ENCODE measurements at places on chromosomes 5 and 9.

- DNase-seq, result no peak
These were observed 18.3 kb downstream of the CMBL start for GRCh38 chr5:10289353-10289752.

DNA sequence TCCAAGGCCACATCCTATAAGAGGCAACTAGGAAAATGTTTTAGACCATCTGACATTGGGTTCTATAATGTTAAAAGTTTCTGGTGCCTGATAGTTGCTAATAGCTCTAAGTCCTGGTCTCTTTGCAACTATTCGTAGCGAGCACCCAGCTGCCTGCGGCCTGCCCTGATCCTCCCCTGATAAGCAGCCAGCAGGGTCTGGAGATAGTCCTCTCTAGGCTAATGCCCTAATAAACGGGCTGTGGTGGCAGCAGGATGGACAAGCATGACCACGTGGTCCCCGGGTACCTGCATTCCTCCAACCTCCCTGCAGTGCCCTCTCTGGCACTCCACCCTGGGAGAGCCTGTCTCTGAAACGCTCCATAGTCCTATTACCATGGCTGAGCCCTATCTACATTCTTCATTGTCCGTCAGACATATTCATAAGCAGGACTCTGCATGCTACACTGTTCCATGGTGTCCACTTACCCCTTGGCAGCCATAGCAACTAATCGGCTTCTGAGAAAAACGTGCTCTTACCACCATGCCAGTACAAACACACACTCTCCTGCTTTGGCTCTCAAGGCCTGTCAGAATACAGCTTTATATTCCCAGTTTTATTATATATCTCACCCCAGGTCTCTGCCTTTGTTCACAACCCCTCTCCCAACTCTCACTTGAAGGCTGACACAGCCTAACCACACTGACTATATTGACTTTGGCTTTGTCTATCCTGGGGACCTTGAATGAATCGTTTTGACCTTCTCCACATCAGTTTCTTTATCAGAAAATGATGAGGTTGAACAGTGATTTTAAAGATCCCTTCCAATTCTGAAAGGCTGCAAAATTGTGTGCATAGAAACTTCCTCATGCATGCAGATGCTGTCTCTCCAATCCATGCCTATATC lies 49.9 kb upstream of the DAPK1 start:
- DNase-seq, result no peak

GRCh38 chr5:140317859-140318258 lies 15.0 kb upstream of the PFDN1 start:
- no peak for DNase-seq

DNA sequence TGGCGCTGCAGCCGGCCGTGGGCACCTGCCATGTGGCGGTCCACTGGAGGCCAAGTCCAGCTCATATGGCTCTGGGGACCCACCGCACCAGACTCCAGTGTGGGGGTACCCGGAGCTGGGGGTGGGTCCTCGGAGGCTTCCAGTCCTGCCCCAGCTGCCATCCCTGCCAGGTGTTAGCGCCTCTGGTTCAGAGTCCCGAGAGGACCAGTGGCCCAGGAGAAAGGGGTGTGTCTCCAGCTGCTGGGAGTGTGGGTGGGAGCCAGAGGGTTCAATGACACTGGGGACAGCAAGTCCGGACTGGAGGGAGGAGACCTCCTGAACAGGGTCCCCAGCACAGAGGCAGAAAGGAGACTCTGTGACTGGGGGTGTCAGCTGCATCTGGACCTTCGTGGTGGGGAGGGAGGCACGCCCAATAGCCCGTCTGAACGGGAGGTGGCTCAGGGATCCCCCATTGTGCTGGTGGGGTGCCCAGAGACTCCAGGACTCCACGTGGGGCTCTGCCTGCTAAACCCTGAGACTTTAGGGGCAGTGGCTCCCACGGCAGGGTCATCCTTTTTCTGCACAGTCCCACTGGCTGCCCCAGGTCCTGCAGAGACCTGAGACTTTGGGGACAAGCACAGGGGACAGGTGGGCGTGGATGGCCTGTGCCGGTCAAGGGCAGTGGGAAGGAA lies 2.4 kb upstream of the AHRR start:
- DNase-seq, result peak; percentile 11

- no peak for DNase-seq
These were observed 82.6 kb downstream of the OSTF1 start for GRCh38 chr9:75170898-75171360.

DNA sequence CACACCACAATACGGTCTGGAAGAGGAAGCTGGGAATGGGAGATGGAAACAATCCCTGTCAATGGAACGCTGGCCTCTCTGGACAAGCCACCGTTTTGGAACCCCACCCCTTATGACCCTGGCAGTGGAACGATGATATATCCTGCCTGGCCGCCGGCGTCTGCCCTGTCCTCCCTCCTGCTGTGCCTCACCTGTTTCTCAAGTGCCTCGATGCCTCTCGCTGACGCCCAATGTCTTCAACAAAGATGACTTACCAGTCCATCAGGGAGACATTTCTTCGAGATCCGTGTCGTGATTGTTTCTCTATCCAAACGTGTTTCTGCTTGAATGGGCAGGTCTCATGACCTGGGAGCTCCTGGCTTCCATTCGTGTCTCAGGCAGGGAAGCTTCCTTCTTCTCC lies 476.5 kb downstream of the SPATA31A7 start:
- no peak for DNase-seq

DNA sequence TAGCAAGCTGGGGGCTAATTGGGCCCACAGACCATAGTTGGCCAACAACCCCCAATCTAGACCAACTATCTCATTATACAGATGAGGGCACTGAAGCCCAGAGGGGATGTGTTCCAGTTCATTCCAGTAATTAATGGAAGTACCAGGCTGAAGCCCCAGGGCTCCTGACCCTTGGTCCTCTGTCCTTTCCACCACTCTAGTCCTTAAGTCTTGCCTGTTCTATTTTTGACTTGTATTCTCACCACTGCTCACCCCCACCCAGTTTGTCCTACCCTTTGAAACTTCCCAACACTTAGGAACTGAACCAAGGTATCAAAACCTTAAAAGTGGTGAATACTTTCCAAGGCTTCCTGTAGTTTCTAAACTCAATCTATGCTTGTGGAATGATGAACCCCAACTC lies 407.4 kb downstream of the ENC1 start:
- no peak for DNase-seq

DNA sequence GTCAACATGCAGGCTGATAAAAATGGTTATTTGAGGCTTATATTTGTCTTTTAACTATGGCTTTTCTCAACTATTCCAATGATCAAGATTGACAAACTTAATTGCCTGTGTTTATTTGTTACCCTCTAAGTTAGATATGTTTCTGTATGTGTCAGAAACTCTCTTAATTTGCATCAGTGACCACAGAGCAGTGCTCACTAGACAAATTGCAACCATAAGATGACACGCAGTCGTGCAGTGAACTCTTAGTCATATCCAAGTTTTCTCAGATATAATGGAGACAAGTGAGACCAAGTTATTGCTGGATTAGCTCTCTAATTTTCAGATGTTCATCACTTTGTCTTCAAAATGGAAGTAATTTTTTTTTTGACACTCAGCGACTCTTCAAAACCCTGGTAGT lies 342.2 kb upstream of the RFX3 start:
- DNase-seq, result no peak

DNA sequence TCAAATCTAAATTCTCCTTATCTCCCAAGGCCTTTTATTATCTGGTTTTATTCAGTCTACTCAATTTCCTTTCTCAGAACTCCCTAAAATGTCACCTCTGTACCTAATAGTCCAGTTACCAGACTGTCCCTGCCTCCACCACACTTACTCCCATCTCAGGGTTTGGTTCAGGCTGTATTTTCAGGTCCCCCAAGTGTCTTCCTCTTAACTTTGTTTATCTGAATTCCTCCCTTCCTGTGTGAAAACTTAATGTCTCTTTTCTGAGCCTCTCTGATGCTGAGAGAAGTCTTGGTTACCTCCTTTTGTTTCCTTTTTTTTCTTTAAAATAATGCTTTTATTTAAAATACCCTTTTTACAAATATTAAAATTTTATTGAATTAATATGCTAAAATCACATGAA lies 133.4 kb downstream of the PAM start:
- DNase-seq, result no peak

Measured in GM10248 (cell line).